RKO (cell line): ENCODE measurements at places on chromosomes 1 and 21.
A peak's percentile ranks its signal among the peaks of the same experiment; 100 is the strongest.

GRCh38 chr1:164440232-164440631, 118.8 kb upstream of the PBX1 start:
- DNase-seq = peak; percentile 4

GRCh38 chr1:246679794-246680177, 44.4 kb upstream of the SCCPDH start:
- no peak for DNase-seq

- DNase-seq = no peak
Measured at GRCh38 chr1:10657088-10657847, 139.2 kb downstream of the CASZ1 start.

DNA sequence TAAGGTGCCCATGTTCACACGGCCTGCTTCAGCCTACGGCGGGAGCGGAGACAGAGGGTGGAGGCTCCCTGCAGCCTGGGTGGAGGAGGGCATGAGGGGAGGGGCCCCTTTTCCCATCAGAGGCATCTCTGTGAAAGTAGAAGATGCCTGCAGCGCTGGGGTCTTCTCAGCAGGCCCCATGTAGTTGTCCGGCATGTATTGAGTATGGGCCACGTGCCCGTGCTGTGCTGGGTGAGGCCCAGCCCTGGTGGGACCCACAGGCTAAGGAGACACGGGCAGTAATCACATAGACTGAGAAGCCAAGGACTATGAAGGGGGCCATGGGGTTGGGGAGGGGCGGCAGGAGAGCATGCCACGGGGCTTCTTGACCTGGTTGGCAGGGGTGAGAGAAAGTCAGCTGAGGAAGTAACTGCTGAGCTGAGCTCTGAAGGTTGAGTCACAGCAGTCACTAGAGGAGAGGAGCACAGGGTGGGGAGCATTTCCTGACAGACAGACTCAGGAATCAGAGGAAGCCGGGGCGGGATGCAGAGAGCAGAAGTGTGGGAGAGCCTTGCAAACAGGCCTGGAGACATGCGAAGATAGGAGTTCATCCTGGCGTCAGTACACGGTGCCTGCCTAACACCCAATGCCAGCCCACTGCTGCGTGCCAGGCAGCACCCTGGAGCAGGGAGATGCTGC, 21.6 kb downstream of the PSEN2 start:
- no peak for DNase-seq

- no peak for DNase-seq
Measured at GRCh38 chr1:23057301-23057700, 38.0 kb downstream of the KDM1A start.

DNA sequence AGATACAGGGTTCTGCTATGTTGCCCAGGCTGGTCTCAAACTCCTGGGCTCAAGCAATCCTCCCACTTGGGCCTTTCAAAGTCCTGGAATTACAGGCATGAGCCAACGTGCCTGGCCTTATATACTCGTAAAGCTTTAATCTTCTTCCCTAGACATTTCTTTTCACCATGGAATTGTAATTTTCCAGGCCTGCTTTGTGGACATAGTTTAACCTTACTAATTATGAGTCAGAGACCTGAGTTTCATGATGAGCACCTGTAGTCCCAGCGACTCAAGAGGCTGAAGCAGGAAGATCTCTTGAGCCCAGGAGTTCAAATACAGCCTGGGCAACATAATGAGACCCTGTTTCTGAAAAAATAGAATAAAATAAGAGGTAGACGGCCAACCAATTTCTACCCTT, 12.3 kb downstream of the PATJ start:
- no peak for DNase-seq

- DNase-seq = peak; percentile 65
Measured at GRCh38 chr1:21782349-21782867, 541 bp downstream of the USP48 start.

DNA sequence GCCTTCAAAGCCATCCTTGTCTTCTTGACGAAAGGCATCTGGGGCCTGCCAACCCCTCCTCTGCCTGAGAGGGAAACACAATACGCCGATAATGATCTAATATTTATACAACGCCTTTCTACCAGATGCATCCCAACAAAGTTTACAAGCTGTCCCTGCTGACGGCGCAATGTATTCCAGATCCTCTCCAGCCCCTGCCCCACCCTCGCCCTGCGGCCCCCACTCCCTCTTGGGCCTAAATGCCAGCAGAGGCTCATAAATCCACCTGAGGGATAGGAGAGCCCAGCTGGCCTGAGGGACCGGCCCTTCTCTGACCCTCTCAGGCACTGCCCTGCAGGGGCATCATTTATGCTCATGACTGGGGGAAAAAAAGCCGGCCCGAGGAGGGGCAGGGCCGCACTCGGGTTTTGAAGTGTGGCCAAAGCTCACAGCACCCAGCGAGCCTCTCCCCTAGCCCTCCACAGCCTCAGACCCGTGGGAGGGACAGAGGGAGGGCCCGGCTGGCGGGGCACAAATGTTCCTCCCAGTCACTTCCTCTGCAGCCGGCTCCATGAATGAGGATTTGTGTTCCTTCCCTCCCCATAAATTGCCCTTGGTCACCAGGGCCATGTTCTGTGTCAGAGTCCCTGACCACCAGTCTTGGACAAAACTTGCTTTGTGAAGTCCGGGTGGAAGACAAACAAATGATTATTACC, 140.3 kb downstream of the FOXD2 start:
- no peak for DNase-seq

- DNase-seq = no peak
Measured at GRCh38 chr1:22208973-22209378, 66.1 kb upstream of the WNT4 start.

DNA sequence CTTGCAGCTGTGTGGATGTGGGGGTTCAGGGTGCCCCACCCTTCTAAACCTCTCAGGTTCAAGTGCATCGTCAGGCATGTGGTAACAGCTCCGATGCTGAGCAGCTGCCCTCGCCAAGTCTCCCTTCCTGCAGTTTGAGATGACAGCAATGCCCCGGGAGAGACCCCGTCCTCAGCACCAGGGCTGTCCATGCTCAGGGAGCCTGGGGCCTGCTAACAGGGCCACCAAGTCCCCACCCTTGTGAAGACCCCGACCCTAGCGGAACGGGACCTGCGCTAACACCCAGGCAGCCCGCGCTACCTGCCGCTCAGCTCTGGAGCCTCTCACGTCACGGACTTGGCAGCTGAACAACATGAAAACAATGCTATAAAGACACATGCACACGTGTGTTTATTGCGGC, 159.2 kb upstream of the C1orf174 start:
- no peak for DNase-seq

- peak; percentile 13 for DNase-seq
Measured at GRCh38 chr21:29943885-29944284, 4.1 kb upstream of the GRIK1 start.

GRCh38 chr1:26025517-26025916, 3.9 kb downstream of the EXTL1 start:
- no peak for DNase-seq

DNA sequence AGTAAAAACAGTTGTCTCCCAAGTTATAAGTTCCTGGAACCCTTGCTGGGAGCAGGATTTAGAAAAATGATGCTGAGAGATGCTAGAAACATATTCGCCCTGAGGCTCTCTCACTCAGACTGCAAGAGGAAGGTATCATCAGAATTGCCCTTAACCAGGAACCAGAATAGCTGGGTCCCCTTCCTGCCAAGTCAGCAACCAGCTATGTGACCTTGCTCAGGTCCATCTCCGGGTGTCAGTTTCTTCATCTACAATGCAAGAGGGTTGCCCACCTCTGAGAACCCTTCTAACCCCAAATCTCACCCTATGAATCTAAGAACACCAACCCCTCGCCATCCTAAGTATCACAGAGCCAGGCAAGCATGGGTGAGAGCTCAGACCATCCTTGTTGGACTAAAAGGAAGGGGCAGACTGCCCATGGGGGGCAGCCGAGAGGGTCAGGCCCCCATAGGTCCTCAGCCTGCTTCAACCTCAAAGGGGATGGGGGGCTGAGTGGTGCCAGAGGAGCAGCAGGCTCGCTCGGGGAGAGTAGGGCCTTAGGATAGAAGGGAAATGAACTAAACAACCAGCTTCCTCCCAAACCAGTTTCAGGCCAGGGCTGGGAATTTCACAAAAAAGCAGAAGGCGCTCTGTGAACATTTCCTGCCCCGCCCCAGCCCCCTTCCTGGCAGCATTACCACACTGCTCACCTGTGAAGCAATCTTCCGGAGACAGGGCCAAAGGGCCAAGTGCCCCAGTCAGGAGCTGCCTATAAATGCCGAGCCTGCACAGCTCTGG, 390 bp upstream of the S100A9 start:
- no peak for DNase-seq

- no peak for DNase-seq
Measured at GRCh38 chr21:26280775-26281174, 110.2 kb upstream of the APP start.

DNA sequence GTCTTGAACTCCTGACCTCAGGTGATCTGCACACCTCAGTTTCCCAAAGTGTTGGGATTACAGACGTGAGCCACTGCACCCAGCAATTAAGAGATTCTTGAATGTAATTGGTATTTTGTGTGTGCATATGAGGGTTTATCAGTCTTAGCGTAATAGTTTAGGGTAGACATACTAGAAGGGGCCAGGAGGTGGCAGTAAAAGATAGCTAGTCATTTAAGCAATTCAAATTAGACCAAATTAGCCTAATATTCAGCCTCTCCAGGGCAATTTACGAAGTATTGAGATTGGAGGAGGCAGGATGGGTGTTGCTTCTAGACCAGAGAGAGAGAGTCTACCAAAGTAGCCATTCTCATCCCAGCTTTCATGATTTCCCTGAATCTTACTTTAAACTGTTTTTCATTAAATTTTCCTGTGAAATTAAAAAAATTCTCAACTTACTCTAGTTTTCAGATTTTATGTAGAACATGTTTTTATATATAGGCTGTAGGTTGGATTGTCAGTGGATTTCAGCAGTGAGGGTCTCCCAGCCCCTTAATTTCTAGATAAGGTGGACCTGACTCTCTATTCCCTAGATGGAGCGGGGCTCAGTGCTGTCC, 119.7 kb downstream of the HHAT start:
- DNase-seq = peak; percentile 60

DNA sequence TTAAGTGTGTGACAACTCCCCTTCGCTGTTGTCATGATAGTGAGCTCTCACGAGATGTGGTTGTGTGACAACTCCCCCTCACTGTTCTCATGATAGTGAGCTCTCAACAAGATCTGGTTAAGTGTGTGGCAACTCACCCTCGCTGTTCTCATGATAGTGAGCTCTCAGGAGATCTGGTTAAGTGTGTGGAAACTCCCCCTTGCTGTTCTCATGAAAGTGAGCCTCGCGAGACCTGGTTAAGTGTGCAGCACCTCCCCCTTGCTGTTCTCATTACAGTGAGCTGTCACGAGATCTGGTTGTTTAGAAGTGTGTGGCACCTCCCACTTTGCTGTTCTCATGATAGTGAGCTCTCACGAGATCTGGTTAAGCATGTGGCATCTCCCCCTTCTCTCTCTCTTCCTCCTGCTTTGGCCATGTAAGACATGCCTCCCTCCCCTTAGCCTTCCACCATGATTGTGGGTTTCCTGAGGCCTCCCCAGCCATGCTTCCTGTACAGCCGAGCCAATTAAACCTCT, 25.1 kb upstream of the LSS start:
- DNase-seq = no peak

DNA sequence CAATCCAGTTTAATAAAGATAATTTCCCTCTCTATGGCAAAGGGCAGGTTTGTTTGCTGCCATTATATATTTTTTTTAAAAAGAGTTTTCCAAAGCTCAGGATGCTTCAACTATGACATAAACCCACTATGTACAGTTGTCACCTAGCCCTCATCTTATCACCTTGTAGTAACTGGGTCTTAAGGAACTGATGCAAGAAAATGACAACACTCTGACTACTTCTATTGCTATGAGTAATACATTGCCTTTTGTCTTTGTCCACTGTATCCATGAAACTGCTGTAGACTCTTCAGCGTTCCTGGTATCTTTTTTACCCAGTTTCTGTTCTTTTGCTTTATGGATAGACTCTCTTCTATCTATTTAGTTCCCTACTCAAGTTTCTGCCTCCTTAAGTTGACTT, 586.5 kb downstream of the NEGR1 start:
- peak; percentile 67 for DNase-seq

DNA sequence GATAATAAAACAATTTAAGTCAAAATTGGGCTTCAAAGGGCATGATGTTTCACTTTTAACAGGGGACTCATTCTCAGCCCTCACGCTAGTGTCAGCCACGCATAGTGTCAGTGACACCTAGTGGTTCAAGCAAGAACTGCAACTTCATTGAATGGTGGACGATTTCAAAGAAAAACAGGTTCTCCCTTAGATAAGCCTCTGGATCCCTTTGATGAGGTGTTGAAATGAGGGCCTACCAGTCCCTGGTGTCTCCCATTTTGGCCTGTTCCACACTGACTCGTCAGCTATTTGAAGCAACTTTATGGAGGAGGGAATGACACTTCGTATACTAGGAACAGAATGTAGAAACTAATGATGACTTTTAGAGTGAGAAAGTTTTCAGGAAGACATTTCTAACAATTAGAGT, 56.2 kb downstream of the FCRL5 start:
- peak; percentile 30 for DNase-seq

DNA sequence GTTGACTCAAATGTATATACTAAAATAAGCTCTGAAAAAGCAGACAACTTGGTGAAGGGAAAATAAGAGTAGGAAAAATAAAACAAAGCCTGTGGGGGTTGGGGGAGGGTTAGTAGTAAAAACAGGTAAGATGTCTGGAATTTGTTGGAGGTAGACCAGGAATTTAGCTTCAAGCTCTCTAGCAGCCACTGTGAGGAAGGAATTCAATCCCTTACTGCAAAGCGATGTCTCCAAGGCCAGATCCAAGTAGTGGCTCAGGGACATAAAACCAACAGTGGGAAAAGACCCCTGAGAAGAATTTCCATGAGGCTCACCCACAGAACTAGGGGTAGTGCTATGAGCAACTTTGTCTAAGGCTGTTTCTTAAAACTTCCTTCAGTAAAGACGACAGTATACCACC, 7.8 kb downstream of the ANGPTL7 start:
- no peak for DNase-seq

DNA sequence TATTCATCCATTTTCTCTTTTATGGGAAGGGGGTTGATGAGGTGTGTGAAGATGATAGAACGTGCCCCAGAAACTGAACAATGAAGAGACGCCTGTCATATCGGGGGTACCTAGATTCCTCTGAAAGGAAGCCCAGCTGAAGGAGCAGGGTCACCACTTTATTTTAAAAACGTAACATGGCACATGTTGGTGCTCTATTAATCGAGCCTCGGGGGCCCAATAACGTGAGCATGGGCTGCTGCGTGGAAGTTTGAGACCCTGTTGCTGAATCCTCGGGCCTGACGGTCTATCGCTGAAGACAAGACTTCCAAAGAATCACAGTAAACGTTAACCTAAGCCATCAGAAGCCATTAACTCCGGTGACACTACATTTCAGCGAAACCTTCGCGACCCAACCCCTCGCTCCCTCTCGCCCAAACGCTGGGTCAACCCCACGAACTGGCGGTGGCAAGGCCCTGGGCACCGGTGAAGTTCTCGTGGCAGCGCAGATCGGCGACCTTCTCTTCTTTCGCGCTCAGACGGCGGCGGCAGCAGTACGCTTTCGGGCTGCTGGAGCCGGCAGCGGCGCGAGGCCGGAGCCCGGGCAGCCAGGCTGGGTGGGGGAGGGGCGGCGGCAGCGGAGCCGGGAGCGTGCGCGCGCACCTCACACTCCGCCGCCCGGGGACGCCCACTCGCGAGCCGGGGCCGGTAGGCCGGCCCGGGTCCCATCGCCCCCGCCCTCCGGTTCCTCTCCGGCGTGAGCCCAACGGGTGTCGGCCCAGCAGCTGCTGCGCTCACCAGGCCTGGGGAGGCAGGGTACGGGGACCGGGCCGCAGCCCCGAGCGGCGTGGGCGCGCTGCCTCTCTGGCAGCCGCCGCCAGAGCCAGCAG, 838 bp upstream of the MAN1A2 start:
- peak; percentile 72 for DNase-seq
